Urinary bladder (tissue), 4 donors: ENCODE measurements at places on chromosomes 2 and 18. TPM values are rescaled to one million over a fixed set of nuclear protein-coding genes. Genes with fewer than 3 reads are reported as not detected.

The PRSS56 gene
- polyA plus RNA-seq, result not detected

GRCh38 chr2:192655916-192656315 is 461.2 kb upstream of the TMEFF2 start:
- DNase-seq, result no peak

GRCh38 chr2:160126315-160126714 is 63.9 kb upstream of the PLA2R1 start:
- DNase-seq, result no peak

DNA sequence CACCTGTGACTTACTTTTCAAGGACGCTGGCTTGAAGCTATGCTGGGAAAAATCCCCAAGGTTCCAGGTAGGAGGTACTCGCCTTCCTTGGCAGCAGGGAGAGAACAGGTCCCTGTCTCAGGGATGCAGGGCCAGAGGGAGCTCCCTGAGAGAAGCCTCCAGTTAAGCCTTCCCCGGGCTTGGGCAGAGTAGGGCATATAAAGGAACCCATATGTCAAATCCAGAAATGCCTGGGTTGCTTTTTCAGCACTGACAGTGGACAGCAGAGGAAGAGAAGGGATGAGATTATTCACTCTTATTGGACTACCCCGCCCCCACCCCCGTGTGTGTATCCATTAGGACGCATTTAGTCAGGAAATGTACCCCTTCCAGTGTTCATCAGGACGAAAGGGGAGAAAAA is 89.3 kb upstream of the TEX51 start:
- DNase-seq, result no peak

GRCh38 chr18:37584952-37585695 is 19.5 kb upstream of the CELF4 start:
- DNase-seq, result no peak

GRCh38 chr18:57220480-57220879 is 73.6 kb downstream of the BOD1L2 start:
- peak; percentile 4 for DNase-seq

- no peak for DNase-seq
These were observed 6.2 kb downstream of the SEPTIN2 start for GRCh38 chr2:241321886-241322285.

GRCh38 chr2:179376881-179377280 is 112.2 kb upstream of the SESTD1 start:
- DNase-seq, result no peak

- no peak for DNase-seq
These were observed 221.5 kb downstream of the TFCP2L1 start for GRCh38 chr2:121063471-121063870.

The HAAO gene
- polyA plus RNA-seq, result 31.5 TPM

DNA sequence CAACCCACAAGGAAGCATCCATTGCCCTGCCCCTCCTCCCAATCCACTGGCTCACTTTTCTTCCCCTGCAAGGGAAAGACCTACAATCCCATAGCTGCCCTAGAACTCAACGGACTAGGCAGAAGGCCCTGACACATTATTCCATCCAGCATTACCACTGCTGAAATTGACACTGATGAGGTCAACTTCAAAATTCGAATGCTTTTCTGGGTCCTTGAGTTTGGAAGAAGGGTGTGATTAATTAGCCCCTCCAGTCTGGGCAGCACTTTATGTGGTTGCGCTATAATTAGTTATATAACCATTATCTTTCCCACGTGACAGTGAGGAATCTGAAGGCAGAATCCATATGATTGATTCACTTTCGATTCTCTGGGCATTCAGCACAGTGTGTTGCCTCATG is 55.7 kb downstream of the EVA1A start:
- no peak for DNase-seq

GRCh38 chr2:236579746-236580315 is 10.2 kb downstream of the ACKR3 start:
- DNase-seq, result no peak

GRCh38 chr2:153487448-153487847 is 8.9 kb upstream of the RPRM start:
- no peak for DNase-seq

The GPR35 gene
- 3.3 TPM for polyA plus RNA-seq

- DNase-seq, result no peak
These were observed 295.2 kb upstream of the LRP1B start for GRCh38 chr2:142426064-142426463.

DNA sequence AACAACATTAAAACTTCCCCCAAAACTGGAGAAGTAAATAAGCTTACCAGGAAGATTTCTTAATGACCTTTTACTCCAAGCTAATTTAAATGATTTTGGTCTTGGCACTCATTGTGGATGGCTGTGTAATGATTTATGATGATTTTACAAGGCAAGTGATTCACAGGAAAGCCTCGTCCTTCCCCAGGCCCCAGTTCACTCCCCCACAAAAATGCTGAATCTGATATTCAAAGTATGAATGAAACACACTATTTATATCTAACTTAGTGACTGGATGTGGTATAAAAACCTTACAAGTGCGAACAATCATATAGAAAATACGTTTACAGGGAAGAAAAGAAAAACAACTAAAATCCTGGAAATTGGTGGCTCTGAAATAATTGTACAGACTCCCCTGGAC is 49.8 kb downstream of the ZNF516 start:
- no peak for DNase-seq

The VWA3B gene
- 0.11 TPM for polyA plus RNA-seq

GRCh38 chr18:48356909-48357631 is 52.1 kb downstream of the ZBTB7C start:
- no peak for DNase-seq

The ZDBF2 gene
- polyA plus RNA-seq, result 3.5 TPM

The AOX1 gene
- 140 TPM for polyA plus RNA-seq

DNA sequence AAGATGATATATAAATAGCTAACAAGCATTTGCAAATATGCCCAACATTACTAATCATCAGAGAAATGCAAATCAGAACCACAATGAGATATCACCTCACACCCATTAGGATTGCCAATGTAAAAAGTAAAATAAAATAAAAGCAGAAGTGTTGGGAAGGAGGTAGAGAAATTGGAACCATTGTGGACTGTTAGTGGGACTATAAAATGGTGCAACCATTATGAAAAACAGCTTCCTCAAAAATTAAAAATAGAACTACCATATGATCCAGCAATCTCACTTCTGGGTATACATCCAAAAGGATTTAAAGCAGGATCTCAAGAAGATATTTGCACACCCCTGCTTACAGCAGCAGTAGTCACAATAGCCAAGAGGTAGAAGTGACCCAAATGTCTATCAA is 99.8 kb upstream of the DAPL1 start:
- no peak for DNase-seq

DNA sequence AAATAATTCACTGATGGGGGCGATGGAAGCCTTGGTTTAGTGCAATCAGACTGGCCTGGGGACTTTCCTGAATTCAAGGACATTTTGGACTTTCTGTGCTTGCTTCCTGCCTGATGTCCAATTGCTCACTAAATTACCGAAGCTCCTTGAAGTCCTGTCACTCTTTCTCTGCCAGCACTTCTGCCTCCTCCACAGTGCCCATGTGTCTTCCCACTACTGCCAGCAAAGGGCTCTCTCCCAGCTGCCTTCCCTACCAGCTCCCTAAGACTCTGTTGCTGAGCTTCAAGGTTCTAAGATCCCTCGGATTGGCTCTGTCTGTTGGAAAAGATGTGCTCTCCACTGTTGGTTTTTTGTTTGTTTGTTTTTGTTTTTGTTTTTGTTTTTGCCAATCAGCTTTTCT is 158.1 kb downstream of the MTCL1 start:
- DNase-seq, result no peak

- DNase-seq, result no peak
These were observed 23.3 kb downstream of the PELI1 start for GRCh38 chr2:64120928-64121327.

The LOXHD1 gene
- polyA plus RNA-seq, result 0.11 TPM

- DNase-seq, result no peak
These were observed 90.5 kb upstream of the MAPK4 start for GRCh38 chr18:50469380-50469781.

- DNase-seq, result no peak
These were observed 142.7 kb upstream of the NRP2 start for GRCh38 chr2:205539603-205540002.

- no peak for DNase-seq
These were observed 37.7 kb downstream of the PSD4 start for GRCh38 chr2:113211226-113212105.

DNA sequence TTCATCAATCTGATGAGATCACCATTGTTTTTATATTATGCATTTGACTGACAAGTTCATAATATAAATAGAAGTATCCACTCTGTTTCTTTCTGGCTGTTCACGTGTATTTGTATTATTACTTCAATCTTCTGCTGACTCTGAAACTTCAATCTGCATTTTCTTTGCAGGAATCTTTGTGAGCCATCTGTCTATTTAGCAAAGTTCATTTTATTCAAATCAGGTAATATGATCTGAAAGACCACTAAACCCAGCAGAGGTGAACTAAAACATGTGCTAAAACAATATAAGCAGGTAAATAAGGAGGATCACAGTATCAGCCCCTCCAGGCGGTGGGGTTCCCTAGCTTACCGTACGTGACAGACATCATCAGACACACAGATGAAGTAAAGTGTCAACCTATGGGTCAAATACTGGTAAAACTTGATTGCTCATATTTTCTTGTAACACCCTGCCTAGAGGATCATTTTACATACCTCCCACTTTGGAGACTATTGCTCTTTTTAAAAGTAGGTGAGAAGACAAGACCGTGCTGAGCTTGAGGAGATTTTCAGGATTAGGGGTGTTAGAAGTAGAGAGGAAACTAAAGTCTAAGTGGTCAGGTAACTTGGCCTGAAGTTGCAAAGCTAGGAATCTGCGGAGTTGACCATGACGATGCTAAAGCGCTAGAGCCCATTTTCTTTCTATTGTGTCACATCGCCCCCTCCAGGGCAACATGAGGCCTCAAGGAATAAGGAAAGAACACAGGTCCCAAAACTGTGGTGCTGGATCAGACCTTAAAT is 9.0 kb downstream of the DTNB start:
- no peak for DNase-seq

The PLGLB1 gene
- 1.7 TPM for polyA plus RNA-seq

GRCh38 chr2:190856985-190857384 is 23.6 kb upstream of the GLS start:
- no peak for DNase-seq

The LAMA1 gene
- 0.54 TPM for polyA plus RNA-seq

GRCh38 chr2:45210462-45211195 is 201.4 kb upstream of the SIX2 start:
- DNase-seq, result no peak

- DNase-seq, result no peak
These were observed 45.6 kb upstream of the SLC1A4 start for GRCh38 chr2:64943387-64944150.

The IL1B gene
- polyA plus RNA-seq, result 7.5 TPM

- no peak for DNase-seq
These were observed 234.9 kb downstream of the TRIB2 start for GRCh38 chr2:12951657-12951973.

GRCh38 chr2:19902216-19902740 is 495 bp upstream of the TTC32 start:
- DNase-seq, result no peak
